ENCODE measurements at places on chromosomes 3 and 15. TPM values are rescaled to one million over a fixed set of nuclear protein-coding genes. Genes with fewer than 3 reads are reported as not detected.
A peak's percentile ranks its signal among the peaks of the same experiment; 100 is the strongest.

- H3K4me1 ChIP-seq: no peaks in the 10 kb centered on the region
- no peak overlapping the region for H3K4me3 ChIP-seq
- H3K36me3 ChIP-seq: no peaks in the 10 kb centered on the region
- no peak for DNase-seq
- no peak overlapping the region for H3K27ac ChIP-seq
- no peaks in the 10 kb centered on the region for H3K27me3 ChIP-seq
Measured at GRCh38 chr3:152192050-152192449, 76.7 kb upstream of the MBNL1 start.

DNA sequence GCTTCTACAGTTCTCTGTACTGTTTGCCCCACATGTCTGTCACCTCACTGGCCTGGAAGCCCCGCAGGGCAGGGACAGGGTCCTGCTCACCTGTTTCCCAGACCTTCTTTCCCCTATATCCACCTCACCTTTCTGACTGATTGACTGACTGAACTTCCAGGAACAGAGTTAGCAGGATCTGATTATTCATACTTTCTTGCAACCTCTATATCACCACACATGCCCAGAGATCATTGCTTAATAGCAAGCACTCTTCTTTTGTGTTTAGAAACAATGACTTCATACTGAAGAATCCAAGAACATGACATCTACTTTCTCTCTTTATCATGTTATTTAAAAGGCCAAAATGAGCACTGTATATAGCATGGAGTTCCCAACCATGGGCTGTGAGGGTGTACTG, 18.0 kb upstream of the CLEC3B start:
- peaks cover 26% of the 10 kb centered on the region for H3K4me1 ChIP-seq
- no peaks in the 10 kb centered on the region for H3K27me3 ChIP-seq
- DNase-seq: no peak
- no peak overlapping the region for H3K27ac ChIP-seq
- no peak overlapping the region for H3K4me3 ChIP-seq

DNA sequence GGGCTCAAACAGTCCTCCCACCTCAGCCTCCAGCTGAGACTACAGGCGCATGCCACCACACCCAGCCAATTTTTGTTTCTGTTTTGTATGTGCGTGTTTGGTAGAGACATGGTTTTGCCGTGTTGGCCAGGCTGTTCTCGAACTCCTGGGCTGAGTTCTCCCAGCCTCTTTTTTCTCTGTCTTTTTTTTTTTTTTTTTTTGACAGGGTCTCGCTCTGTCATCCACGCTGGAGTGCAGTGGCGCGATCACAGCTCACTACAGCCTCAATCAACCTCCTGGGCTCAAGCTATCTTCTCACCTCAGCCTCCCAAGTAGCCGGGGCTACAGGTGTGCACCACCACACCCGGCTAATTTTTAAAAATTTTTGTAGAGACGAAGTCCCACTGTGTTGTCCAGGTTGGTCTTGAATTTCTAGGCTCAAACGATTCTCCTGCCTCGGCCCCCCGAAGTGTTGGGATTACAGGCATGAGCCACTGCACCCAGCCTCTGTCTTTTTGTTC, 867 bp upstream of the DCAF1 start:
- DNase-seq: peak; percentile 53
- H3K36me3 ChIP-seq: peaks cover 10% of the 10 kb centered on the region
- no peaks in the 10 kb centered on the region for H3K27me3 ChIP-seq
- H3K27ac ChIP-seq: peak overlapping the region; percentile 68
- peak overlapping the region; percentile 31 for H3K4me3 ChIP-seq

GRCh38 chr3:16337856-16338540, 73.0 kb downstream of the OXNAD1 start:
- H3K27me3 ChIP-seq: no peaks in the 10 kb centered on the region
- no peaks in the 10 kb centered on the region for H3K4me1 ChIP-seq
- peak overlapping the region; percentile 54 for H3K27ac ChIP-seq
- DNase-seq: peak; percentile 30

GRCh38 chr3:29764041-29764440, 483.2 kb downstream of the RBMS3 start:
- no peaks in the 10 kb centered on the region for H3K27me3 ChIP-seq
- no peak overlapping the region for H3K4me3 ChIP-seq
- peaks cover 34% of the 10 kb centered on the region for H3K4me1 ChIP-seq
- H3K27ac ChIP-seq: no peak overlapping the region
- no peak for DNase-seq

GRCh38 chr3:124783696-124784095, 53.4 kb downstream of the UMPS start:
- no peak overlapping the region for H3K4me3 ChIP-seq
- DNase-seq: no peak
- no peak overlapping the region for H3K27ac ChIP-seq
- no peaks in the 10 kb centered on the region for H3K36me3 ChIP-seq
- no peaks in the 10 kb centered on the region for H3K27me3 ChIP-seq
- H3K4me1 ChIP-seq: peaks cover 26% of the 10 kb centered on the region

Gene RETNLB
- polyA plus RNA-seq: not detected

DNA sequence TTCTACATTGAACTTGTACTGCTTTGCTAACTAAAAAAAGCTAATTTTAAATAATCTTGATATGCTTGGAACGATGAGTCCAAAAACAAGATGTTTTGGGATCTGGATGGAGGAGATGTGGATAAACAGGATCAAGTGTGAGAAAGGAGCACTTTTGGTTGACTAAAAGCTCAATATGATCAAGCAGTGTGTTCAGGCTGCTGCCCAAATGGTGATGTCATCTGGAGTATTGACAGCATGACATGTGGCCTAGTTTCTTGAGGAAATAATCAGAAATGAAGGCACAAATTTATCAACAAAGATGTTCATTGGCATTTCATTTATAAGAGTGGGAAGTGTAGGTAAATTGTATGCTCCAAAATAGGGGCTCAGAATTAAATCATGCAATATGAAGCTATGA, 161.2 kb downstream of the SOX2 start:
- H3K4me3 ChIP-seq: no peak overlapping the region
- no peaks in the 10 kb centered on the region for H3K36me3 ChIP-seq
- no peaks in the 10 kb centered on the region for H3K27me3 ChIP-seq

Gene FANCD2OS
- not detected for polyA plus RNA-seq

GRCh38 chr15:44471885-44472455, 44.5 kb downstream of the CTDSPL2 start:
- H3K27me3 ChIP-seq: no peaks in the 10 kb centered on the region
- H3K27ac ChIP-seq: no peak overlapping the region
- H3K36me3 ChIP-seq: peaks cover 34% of the 10 kb centered on the region
- no peaks in the 10 kb centered on the region for H3K4me1 ChIP-seq
- no peak overlapping the region for H3K4me3 ChIP-seq

Gene PCOLCE2
- polyA plus RNA-seq: 1.1 TPM

DNA sequence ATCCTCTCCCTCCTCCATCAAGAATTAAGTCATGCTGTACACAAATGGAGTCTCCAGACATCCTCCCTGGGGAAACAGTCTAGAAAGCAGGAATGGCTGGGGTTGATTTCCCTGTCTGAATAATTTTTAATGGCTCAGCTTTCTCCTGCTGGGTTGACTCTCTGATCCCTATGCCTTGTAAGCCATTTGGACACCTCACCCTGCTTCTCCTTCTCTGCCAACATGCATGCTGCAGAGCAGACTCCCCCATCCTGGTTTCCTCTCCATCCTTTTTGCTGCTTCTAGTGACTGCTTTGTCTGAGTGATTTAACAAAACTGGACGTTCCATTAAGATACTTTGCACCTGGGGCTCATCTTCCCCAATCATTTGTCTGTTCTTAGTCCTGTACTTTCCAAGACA, 22.2 kb downstream of the SV2B start:
- no peak for DNase-seq
- no peak overlapping the region for H3K4me3 ChIP-seq
- H3K36me3 ChIP-seq: no peaks in the 10 kb centered on the region
- H3K27me3 ChIP-seq: peaks cover 38% of the 10 kb centered on the region

Data from stomach (tissue), 19 donors.